ENCODE measurements at places on chromosomes 6 and 20.

DNA sequence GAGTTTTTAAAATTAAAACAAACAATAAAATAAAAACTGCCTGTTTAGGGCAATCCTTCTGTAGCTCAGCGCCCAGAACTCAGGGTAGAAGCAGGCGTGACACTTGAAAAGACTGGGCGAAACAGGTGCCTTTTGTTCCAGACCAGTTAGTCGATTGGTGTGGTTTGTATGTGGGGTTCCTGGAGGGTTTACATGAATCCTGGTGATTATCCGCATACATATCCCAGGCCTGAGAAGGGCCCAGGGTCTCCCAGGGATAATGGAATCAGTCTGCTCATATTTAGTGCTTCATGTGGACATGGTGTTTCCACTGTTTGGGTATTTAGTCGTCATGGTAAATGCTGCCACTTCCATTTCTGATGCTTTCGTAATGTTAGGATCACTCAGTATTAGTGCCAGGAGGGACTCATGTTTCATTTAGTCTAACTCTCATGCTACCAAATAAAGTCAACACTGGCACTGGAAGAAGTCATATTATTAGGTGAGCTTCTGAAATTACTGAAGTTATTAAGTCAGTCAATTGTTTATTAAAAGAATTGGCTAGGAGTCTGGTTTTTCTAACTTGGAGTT is 116.5 kb downstream of the SAMD5 start:
- DNase-seq = no peak

GRCh38 chr20:12252793-12253192 is 335.1 kb downstream of the BTBD3 start:
- no peak for DNase-seq

DNA sequence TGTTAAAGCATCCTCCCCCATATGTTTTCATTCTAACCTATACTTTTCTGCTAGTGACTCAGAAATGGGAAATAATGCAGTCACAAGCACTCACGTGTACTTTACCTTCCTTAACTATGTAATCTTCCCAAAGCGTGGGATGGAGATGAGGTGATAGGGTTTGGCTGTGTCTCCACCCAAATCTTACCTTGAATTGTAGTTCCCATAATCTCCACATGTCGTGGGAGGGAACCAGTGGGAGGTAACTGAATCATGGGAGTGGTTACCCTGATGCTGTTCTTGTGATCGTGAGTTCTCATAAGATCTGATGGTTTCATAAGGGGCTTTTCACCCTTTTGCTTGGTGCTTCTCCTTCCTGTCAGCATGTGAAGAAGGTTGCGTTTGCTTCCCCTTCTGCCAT is 35.4 kb downstream of the AGPAT4 start:
- DNase-seq = no peak

- DNase-seq = no peak
Observed at GRCh38 chr6:64504503-64504902, 868.9 kb downstream of the PHF3 start.

DNA sequence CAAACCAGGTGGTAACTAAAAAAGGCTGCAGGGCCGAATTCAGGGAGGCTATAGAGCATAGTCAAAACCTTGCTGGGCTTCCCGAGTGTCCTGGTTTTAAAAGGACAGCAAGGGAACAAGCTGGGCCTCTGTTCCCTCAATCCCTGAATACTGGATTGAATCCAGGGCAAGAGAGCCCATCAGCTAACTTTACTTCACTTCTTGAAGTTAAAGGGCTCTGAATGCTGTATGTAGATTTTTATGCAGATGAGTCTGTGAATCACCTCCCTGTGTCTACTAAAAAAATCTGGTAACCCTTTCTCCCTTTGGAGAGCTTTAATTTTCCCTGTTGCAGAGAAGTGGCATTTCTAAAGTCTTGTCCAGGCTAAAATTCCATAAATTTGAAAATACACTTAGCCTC is 29.5 kb downstream of the LYRM4 start:
- no peak for DNase-seq

DNA sequence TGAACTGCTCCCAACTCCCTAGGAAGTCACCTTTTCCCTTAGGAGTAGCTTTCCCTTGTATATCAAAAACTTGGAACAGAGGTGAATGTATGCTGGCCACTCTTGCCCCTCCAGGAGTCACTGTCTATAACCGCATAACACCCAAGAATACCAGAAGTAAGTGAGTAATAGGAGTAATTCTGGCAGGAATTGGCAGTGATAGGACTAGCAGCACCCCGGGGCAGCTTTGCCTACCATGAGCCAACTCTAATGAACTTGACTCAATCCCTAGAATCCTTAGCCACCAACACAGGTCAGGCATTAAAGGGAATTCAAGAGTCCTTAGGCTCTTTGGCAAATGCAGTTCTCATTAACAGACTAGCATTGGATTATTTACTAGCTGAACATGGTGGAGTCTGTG is 28.8 kb upstream of the CD164 start:
- DNase-seq = no peak

GRCh38 chr6:120587381-120587780 is 746.9 kb downstream of the TBC1D32 start:
- DNase-seq = no peak

- DNase-seq = no peak
Observed at GRCh38 chr20:36825385-36826104, 50.4 kb upstream of the TLDC2 start.

GRCh38 chr6:22512686-22513427 is 56.5 kb upstream of the HDGFL1 start:
- DNase-seq = no peak

DNA sequence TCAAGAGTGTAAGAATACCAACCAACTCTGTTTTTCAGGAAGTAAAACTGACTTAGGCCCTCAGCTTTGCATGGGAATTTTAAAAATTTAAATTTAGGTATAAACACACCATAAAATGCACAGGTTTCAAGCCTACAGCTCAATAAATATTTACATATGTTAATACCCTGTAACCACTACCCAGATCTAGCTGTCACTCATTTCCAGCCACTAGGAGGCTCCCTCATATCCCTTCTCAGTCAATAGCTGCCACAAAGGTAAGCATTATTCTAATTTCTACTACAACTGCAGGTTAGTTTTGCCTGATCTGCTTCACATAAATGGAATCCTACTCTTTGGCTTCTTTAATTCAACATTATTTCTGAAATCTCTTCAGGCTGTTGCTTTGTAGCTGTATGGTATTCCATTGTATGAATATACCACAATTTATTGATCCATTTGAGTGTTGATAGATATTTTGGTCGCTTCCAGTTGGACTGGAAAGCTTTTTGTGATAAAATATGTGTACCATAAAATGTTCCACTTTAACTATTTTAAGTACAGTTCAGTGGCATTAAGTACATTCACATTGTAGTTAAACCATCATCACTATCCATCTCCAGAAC is 32.5 kb upstream of the MEI4 start:
- DNase-seq = no peak

DNA sequence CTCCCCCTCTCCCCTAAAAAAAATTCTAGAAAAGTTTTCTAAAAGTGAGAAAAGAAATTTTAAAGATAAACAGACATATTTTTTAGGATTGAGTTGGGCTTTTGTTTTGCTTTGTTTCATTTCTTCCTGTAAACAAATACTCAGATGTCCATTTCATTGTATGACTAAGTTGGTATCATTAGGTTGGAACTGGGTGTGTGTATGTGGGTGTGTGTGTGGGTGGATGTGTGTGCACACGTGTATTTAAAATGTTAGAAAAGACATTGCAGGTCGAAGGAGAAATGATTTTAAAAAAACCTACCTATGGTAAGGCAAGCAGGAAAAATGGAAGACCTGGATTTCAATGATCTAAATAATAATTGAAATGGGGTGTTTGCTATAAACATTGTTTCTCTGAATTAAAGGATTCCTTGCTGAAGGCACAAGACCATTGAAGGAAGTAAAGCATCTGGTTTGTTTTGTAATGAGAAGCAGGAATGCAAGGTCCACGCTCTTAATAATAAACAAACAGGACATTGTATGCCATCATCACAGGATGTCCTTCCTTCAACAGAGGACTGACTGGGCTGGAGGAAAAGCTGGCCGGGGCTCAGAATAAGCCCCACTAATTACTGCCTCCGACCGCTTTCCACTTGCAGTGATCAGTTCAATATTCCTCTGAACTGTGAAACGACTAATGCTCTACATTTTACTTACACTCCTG is 996 bp upstream of the PRDM1 start:
- DNase-seq = no peak

GRCh38 chr20:4665591-4665990 is 56.1 kb upstream of the PRND start:
- no peak for DNase-seq
